ENCODE measurements at places on chromosomes 16 and 17.

- DNase-seq: no peak
These were observed 63.0 kb upstream of the NKD1 start for GRCh38 chr16:50485232-50485631.

DNA sequence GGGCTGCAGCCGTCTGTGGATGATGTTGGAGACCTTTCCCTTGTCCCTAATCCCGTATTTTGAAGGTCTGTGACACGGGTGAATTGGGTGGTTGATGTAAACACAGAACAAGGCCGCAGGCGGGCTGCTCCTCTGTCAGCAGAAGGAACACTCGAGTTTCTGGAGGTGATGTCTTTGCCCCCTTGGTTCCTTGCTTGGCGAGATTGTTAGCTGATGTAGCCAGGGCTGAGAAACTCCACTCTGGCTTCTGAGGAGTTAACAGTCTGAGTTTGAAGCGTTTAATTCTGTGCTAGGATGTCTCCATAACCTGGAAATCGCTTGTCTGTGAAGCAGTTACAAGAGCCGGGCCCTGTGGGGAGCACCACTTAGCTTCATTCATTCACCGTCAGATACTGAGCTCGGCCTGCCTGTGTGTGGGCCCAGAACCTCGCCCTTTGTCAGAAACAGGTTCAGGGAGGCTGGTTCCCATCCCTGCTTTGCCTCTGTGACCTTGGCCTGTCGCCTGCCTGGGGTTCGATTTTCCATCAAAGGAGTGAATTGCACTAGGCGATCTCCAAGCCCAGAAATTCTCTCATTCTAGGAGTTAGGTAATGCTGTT lies 1.3 kb downstream of the MAPK8IP3 start:
- no peak for DNase-seq

DNA sequence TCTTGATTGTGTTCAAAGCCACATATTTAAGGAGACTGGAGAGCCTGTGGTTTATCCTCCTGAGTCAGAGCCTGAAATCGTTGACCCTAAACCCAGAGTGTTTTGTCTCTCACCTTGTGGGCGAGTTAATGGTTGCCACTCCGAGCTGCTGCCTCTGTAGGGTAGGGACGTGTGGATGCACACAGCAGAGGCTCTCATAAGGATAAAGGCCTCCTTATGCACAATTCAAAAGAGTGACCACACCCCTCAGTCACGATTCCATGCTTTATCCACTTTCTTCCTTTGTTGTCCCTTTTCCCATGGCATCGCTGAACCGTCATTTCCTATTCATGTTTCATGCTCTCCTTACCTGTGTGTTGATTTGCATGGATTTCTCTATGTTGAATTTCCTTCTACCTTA lies 805.0 kb upstream of the RBFOX1 start:
- DNase-seq: no peak

DNA sequence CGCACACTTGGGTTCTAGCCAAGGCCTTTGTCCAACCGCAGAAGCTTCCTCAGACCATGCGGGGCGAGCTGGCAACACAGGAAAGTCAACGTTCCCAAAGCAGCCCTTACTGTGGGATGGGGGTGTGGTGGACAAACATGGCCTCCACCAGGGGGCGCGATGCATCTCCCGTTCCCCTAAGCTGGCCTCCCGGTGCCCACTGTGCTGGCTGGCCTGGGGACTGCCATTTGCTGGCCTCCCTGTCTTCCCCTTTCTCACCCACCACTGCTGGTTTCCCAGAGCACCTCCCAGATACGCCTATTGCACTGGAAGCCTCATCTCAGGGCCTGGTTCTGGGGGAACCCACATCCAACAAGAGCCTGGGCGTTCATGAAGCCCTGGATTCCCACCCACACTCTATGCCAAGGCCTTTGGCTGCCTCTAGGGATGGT lies 145.3 kb downstream of the IRF8 start:
- no peak for DNase-seq

DNA sequence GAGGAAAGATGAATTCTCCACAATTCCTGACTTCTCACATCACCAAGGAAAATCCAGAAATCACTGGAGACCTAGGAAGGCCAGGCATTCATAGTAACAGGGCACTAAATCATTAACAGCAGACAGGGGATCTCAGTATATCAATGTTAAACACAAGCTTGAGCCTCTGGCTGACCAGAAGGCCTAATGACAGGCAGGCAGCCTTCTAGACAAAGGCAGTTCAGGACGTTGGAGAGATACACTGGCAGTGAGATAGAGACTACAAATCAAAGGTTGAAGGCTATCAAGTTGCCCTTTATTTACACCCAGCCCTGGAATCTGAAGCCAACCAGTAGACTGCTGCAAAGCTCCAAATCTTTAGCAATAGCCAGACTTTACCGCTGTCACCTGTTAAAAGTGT lies 422.8 kb upstream of the CCL2 start:
- no peak for DNase-seq

GRCh38 chr17:75266316-75267152 lies 4.5 kb downstream of the MIF4GD start:
- DNase-seq: no peak

DNA sequence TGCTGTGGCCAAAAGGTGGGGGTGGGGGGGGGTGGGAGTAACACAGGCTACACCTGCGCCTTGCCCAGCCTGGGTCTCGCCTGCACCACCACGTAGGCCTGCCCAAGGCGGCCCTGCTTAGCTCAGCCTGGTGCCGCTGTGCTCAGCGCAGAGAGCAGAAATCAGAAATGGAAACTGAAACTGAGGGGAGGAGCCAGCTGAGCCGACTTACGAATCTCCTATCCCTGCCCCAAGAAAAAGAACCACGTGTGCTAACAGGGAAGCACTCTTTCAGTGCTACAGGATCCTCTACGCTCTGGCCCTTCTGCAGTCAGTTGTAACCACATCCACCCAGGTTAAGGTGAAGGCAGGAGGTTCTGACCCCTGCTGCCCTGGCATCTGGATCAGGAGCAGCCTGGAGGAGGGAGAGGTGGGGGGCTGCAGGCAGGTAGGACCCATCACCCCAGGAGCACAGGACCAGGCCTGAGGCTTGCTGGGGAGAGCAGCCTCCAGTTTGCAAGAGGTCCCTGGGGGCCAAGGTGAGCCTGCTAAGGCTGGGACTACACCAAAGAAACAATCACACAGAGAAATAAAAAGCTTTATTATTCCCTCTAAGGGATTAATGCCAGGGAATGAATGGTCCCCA lies at the start of gene DHX58:
TSS of gene DHX58 (minus strand) at position 163 of the 625 bp plus-strand sequence. CDS start 822 bp downstream, outside the sequence.
- peak; percentile 66 for DNase-seq

- DNase-seq: no peak
These were observed 198.6 kb downstream of the AATF start for GRCh38 chr17:37147301-37147812.

DNA sequence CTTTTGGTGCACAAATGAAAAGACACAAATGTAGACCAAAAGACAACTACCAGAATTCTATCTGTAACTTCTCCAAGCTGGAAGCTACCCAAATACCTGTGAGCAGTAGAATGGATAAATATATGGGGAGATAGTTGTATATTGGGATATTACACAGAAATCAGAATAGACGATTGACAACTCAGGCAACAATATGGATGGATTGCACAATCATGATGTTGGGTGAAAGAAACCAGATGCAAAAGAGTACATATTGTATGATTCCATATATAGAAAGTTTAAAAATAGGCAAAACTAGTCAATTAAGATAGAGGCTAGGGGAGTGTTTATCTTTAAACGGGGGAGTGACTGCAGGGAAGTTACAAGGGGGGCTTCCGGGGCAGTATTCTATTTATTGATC lies 77.5 kb upstream of the NKD1 start:
- DNase-seq: no peak

DNA sequence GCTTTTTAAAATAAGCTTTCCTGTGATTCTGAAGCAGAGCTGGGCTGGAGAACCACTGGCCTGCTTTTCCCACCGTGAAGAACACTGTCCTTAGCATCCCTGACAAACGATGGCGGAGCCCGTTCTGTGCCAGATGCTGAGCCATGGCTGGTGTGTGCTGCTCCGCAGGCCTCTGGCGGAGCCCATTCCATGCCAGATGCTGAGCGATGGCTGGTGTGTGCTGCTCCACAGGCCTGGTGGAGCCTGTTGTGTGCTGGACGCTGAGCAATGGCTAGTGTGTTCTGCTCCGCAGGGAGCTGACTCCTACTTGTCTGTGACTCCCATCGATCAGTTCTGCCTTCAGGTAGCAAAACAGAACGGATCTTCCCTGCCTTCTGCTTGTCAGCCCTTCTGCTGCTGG lies 4.3 kb downstream of the ENDOV start:
- DNase-seq: no peak

- no peak for DNase-seq
These were observed 71.1 kb downstream of the DYNLRB2 start for GRCh38 chr16:80611930-80612327.

DNA sequence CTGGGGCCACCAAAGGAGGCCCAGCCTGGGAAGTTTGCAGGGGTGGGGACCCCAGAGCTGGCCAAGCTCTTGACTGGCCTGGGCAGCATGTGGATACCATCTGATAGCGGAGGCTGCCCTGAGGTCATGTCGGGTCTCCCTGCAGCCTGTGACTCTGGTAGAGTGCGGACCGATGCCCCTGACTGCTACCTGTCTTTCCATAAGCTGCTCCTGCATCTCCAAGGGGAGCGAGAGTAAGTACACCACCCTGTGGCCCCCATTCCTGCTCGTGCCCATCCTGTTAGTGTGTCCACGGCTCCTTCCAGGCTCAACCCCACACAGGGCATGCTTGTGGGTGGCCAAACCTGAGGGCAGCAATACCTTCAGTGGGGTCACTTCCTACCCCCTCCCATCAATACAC lies 8.0 kb downstream of the CETP start:
- DNase-seq: no peak

DNA sequence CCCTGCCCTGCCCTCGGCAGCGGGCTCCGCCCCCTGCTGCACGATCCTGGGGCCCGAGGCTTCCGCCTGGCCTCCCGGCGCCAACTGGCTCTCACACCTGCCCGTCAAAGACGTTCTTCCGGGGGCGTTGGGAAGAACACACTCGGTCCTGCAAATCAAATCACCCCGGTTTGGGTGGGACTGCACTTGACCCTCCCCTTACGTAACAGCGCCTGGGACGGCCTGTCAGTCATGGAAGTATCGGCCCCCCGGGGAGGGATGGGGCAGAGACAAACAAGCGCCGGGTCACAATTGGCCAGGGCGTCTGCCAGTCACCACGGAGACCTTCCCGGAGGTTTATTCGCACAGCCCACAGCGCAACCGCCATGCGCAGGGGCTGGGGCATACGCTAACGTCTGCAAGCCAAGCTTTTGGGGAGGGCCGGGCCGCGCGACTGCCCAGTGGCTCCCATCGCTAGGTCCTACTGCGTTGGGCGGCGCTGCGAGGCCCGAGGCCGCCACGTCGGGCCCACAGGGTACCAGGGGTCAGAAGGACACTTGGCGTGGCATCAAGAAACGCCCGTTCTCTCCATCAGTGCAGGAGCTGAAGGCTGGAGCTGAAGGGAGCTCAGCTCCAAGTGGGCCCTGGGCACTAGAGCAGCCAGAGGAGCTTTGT lies 388 bp upstream of the AKTIP start:
- DNase-seq: peak; percentile 100

GRCh38 chr17:78683408-78683961 lies 98.6 kb downstream of the CYTH1 start:
- DNase-seq: no peak

DNA sequence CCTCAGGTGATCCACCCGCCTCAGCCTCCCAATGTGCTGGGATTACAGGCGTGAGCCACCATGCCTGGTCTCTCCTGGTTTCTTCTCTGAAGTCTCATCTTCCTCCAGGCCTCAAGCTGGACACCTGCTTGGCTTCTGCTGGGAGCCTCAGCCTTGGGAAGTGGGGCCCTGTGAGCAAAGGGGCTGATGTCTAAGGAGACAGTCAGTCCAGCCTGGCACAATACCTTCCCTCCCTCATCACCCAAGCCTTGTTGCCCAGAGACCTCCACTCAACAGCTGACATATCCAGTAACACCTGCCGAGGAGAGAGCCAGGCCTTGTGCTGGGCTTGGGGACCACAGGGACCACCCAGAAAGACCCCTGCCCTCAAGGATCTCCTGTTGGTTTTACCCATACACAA lies 251.6 kb downstream of the GSG1L start:
- no peak for DNase-seq

DNA sequence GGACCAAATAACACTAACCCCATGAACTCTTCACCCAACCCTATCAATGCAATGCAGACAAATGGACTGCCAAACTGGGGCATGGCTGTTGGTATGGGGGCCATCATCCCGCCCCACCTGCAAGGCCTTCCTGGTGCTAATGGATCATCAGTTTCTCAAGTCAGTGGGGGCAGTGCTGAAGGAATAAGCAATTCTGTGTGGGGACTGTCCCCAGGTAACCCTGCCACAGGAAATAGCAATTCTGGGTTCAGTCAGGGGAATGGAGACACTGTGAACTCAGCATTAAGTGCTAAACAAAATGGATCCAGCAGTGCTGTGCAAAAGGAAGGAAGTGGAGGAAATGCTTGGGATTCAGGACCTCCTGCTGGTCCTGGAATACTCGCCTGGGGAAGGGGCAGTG lies 78.9 kb downstream of the TMC6 start:
- DNase-seq: no peak

GRCh38 chr17:73013816-73014663 lies 78.4 kb downstream of the SLC39A11 start:
- no peak for DNase-seq

- DNase-seq: no peak
These were observed 3.8 kb downstream of the HAGH start for GRCh38 chr16:1822801-1823200.

DNA sequence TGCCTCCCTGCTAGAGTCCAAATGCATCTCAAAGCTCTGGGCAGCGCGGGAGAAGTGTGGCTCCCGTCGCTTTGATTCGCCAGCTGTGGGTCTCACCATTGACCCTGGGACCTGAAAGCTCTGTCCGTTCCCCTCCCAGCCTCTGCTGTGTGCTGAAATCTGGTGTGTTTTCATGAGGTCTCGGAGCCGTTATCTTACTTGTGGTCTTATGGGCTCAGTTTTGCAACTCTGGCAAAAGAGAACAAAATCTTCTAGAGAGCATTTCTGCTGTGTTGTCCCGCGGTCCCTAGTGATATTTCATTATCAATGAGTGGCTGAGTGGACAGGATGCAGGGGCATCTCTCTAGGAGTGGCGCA lies 13.3 kb downstream of the CRISPLD2 start:
- DNase-seq: no peak

GRCh38 chr17:1617620-1618174 lies 10.9 kb downstream of the SLC43A2 start:
- DNase-seq: no peak

All from stimulated activated CD8-positive, alpha-beta memory T cell treated with anti-CD3 and anti-CD28 coated beads, Interleukin-4, amount 100 ng/mL, for 1 hour (primary cell).